ENCODE measurements at places on chromosomes 11 and 22.
A peak's percentile ranks its signal among the peaks of the same experiment; 100 is the strongest.

- DNase-seq = no peak
Observed at GRCh38 chr11:127017482-127017881, 16.9 kb upstream of the KIRREL3 start.

GRCh38 chr22:49291781-49292180 is 535.9 kb downstream of the BRD1 start:
- no peak for DNase-seq

GRCh38 chr11:135027461-135027860 is 615.4 kb upstream of the B3GAT1 start:
- DNase-seq = peak; percentile 2

DNA sequence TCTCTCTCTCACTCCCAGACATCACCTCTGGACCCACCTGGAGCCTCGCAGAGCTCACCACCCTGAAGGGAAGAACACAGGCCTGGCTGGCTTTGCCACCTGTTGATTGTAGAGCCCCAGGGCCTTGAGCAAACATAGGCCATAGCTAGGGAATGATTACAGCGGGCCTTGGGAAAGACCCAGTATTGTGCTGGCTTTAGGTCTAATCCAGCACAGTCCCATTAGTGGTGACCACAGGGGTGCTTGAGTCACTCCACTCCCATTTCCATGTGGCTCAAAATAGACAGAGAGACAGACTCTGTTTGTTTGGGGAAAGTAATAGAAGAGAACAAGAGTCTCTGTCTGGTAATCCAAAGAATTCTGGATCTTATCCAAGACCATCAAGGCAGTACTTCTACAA is 42.7 kb upstream of the FAM181B start:
- DNase-seq = no peak

DNA sequence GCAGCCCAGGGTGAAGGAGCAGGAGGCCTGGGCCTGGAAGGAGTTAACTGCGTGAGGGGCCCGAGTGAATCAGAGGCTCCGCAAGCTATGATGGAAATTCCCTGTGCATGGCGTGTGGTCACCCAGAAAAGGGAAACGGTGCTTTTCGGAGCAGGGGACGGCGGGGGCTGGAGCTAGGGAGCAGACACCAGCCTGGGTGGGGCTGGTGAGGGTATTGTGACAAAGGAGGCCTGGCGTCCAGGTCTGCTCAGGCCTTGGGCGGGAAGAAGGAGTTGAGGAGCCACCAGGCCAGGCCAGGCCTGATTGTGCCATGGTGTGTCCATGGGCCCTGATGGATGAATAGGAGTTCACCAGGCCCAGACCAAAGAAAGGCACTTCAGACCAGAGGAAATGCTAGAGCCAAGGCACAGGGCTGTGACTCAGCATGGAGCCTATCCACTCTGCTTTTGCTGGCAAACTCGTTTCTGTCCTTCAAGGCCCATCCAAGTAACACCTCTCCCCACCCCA is 12.8 kb upstream of the SPI1 start:
- DNase-seq = no peak

- no peak for DNase-seq
Observed at GRCh38 chr11:9972989-9973388, 309.1 kb downstream of the SWAP70 start.

- DNase-seq = no peak
Observed at GRCh38 chr22:45804319-45804985, 132.8 kb downstream of the ATXN10 start.

DNA sequence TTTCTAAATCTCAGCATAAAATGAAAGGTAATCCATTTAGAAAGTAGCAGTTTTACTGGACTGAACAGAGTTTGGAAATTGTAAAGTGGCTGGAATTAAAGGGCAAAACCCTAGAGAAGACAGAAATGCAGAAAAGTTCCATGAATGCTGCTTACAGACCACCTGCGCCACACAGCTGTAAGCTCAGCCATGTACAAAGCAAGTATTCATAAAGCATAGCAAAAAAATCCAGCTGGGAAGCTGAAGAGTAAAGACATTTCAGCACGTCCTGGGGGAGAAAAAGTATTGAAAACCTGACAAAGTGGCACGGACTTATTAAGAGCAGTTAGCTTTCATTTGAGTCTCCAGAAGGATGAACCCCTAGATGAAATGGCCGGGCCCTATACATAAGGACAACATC is 220.1 kb upstream of the CNTN5 start:
- no peak for DNase-seq

DNA sequence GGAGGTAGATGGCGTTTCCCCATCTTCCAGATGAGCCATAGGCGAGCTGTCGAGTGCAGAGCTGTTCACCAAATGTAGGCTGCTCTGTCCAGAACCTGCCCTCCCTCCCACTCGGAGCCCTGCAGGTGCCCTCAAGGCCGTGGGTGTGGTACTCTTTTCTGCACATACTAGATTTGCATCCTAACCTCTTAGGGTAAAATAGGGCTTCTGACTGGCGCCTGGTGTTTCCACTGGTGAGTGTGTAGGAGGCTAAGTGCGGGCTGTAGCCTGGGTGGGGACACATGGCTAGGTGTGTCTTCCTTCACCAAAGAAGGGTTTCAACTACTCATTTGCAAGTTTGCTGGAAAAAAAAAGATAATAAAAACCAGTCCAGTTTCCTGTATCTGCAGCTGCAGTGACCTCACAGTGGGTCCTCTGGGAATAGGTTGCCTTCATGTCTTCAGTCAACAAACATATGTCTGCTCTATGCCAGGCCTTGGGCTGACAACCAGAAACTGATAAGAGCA is 8.5 kb downstream of the BIK start:
- no peak for DNase-seq

GRCh38 chr11:96001037-96001436 is 77.1 kb upstream of the MTMR2 start:
- DNase-seq = no peak

All from activated T-cell treated with anti-CD3 and anti-CD28 coated beads for 48 hours (primary cell).